ENCODE measurements at places on chromosomes 5 and 9.
A peak's percentile ranks its signal among the peaks of the same experiment; 100 is the strongest.

DNA sequence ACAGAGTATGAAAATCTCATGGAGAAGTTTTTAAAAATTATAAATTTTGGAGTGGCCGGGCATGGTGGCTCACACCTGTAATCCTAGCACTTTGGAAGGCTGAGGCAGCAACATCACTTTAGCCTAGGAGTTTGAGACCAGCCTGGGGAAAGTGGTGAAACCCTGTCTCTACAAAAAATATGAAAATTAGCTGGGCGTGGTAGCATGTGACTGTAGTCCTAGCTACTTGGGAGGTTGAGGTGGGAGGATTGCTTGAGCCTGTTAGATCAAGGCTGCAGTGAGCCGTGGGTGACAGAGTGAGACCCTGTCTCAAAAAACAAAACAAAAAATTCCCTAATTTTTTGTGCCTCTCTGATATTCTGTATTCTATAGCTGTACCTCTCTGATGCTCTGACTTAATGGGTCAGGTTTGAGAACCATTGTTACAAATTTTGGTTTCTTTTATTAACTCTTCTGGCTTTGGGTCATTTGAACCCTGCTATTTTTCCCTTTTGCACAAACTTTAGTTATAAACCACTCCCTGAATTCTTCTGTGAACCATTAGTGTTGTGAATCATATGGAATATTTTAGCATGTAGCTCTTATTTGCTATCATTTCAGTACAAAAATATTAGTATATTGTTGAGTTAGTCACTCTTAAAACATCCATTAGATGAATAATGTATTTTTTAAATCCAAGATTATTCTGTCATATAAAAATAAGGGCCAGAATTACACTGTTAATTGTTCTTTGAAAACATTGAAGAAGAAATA, 51.0 kb downstream of the FER start:
- no peak for DNase-seq

DNA sequence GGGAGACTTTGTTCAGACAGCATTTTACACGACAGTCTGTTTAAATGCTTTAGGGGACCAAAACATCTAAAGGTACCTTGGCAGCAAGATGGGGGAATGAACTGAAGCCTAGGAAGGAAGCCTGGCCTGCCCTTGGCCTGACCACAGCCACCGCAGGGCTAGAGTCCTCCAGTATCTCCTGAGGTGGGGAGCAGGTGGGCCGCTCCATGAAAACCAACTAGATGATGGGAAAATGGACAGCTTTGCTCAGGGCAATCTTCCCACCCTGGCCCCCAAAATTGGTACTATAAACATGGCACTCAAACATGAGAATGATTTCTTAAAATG, 153.3 kb downstream of the AUH start:
- DNase-seq = no peak

- no peak for DNase-seq
Measured at GRCh38 chr9:131335368-131335755, 45.8 kb downstream of the PLPP7 start.

DNA sequence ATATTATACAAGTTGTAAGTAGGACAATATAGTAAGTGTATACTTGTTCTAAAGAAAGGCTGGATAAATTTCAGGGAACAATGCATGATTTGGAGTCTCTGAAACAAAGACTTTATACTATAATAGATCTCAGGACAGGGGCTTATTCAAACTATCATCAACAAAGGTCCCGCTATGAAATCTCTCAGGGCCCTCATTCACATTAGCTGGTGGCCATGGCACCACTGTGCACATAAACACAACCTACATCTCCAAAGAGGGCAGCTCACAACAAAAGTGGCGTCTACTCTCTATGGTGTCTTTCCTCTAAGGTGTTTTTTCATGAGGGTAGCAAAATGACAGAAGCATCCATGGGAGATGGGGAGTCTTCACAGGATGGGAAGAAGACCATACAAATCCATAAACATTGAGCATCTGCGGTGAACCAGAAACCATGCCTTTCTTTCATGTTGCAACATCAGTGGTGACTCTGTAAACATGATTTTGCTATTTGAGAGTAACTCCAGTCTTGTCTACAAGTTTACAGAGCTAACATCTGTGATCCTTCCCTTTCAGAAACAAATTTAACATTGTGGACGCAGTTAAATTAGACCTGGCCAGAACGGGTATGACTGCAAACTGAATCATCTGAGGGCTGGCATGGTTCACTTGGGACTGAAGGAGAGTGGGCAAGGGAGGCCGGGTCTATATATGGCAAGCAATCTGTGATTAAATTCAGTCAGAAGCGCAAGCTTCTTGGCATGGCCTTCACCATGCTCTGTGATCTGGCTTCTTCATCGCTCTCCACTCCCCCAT, 5.5 kb downstream of the TTLL11 start:
- no peak for DNase-seq

GRCh38 chr5:180950291-180950949, 38.2 kb upstream of the BTNL3 start:
- DNase-seq = no peak

- no peak for DNase-seq
Measured at GRCh38 chr5:61809651-61810050, 477.6 kb downstream of the ZSWIM6 start.

GRCh38 chr9:32877103-32877502, 93.8 kb downstream of the TMEM215 start:
- DNase-seq = no peak

- no peak for DNase-seq
Measured at GRCh38 chr5:39624268-39624886, 199.6 kb upstream of the DAB2 start.

GRCh38 chr9:6545017-6545691, 100.4 kb downstream of the GLDC start:
- no peak for DNase-seq

DNA sequence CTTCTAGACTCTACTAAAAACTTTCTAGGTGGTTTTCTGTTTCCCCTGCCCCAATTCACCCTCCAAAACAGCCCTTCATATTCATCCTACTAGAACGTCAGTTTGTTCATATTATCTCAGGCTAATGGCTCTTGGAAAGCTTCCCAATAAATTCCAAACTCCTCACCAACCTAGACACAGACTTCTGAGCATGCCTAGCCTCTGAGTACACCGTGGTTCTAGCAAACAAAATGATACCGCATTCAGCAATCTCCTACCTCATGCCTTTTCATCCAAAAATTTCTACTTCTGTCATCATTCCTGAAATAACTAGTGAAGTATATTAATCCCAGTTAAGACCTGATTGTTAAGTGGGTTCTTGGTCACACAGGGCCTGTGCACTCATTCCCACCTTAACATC, 46.5 kb upstream of the NR5A1 start:
- DNase-seq = no peak

DNA sequence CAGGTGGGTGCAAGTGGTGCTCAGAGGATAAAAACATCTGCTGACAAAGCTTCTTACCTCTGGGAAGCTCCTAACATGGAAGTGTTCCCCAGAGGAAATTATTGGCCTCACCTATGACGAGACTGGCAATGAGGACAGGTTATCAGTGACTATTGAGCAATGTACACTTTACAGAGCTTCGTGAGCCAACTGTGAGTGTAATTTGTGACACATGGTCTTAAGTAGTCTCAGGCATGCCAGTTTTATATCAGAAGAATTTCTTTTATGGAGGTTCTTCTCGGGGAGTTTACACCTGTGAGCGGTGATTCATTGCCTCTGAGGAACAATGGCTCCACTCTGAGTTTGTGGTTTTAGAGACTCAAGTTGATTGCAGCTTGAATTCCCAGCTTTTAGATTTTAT, 11.3 kb downstream of the ANKDD1B start:
- DNase-seq = no peak

GRCh38 chr9:85114799-85115198, 445.3 kb downstream of the NTRK2 start:
- no peak for DNase-seq

- DNase-seq = no peak
Measured at GRCh38 chr5:88825584-88826315, 57.2 kb downstream of the MEF2C start.

- no peak for DNase-seq
Measured at GRCh38 chr5:86536396-86536795, 81.3 kb upstream of the COX7C start.

DNA sequence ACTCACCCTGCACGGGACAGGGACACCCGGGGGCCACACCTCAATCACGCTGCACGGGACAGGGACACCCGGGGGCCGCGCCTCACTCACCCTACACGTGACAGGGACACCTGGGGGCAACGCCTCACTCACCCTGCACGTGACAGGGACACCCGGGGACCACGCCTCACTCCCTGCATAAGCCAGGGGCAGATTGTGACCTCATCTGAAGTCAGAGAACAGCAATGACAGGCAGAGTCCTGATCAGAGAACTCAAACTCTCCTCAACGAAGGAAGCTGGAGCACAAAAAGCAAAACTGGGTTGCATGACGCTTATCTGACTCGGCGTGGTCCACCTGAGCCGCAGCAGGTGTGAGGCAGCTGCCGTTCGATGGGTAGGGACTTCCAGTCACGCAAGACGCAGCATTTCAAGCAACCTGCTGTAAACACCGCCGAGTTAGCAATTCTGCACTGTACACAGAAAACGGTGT, 3.2 kb downstream of the TERT start:
- no peak for DNase-seq

GRCh38 chr9:109653470-109653869, 126.5 kb upstream of the PALM2AKAP2 start:
- DNase-seq = no peak

DNA sequence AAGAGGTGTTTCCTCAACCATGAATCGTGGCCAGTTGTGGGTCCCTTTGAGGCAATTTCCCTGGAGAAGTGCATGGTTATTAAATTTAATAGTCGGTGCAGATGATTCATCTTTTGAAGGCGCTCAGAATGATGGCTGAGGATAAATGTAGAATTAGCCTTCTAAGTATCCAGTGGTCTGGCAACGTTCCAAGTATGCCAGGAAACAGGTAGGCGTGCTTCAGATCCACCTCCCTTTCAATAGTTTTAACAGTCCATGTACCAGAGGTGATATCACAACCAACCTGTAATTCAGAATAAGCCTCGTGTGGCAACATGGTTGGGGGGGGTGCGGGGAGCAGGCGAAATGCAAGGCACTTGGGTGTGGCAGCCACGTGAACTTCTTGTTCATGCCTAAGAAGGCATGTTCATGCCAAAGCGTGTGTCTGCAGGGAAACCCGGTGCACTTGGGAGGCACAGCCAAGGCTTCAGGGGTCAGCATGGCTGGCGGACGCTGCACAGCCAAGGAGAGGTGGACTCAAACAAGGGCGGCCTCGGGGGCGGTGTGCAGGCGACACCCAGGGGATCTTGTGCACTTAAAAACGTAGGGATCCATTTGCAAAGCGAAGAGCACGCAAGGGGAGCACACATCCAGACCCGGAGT, 5.2 kb upstream of the NKD2 start:
- DNase-seq = no peak

DNA sequence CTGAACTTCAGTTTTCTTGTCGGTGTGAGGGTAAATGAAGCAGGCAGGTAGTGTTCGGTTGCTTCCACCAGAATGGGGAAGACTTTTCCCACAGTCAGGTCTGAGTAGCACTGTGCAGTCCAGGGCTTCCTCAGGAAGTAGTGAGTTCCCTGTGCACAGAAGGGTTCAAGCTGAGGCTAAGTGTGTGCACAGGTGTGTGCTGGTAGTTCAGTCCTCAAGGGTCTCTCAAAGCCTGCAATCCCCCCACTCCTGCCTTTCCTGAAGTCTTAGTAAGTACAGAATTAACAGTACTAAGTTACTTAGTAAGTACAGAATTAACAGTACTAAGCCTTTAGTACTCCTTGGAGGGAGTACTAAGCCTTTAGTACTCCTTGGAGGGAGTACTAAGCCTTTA, 1.4 kb downstream of the DAB2IP start:
- DNase-seq = no peak

- no peak for DNase-seq
Measured at GRCh38 chr9:127567730-127568617, 44.1 kb upstream of the STXBP1 start.

DNA sequence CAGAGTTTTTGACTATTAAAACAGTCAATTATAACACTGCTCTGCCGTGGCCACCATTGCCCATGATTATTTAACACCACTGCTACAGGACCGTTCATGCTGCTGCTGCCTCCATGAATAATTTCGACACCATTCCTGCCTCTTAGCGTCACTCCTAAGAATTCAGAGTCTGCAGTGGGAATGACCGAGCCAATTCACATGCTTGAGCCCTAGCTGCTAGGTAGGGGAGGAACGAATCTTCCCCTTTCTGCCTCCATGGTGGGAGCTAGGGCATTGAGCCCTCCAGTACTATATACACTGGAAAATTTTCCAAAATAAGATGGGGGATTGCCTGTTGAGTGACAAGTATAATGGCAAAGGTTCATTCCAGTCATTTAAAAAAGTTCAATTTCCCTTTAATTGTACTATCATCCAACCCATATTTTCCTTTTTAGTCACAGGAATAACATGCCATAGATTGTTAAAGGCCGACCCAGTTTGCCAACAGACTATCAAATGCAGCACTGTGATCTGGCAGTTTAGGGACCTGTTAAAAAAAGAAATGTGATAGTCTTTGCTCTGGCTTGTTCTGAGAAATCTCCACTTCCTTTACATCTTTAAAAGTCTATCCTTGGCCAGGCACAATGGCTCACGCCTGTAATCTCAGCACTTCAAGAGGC, 13.5 kb upstream of the B4GALT1 start:
- no peak for DNase-seq

GRCh38 chr9:105053209-105053652, 125.3 kb upstream of the ABCA1 start:
- DNase-seq = no peak

GRCh38 chr9:92634712-92635605, 35.0 kb downstream of the IPPK start:
- DNase-seq = peak; percentile 63

GRCh38 chr5:2750026-2750757, 1.3 kb downstream of the IRX2 start:
- no peak for DNase-seq

DNA sequence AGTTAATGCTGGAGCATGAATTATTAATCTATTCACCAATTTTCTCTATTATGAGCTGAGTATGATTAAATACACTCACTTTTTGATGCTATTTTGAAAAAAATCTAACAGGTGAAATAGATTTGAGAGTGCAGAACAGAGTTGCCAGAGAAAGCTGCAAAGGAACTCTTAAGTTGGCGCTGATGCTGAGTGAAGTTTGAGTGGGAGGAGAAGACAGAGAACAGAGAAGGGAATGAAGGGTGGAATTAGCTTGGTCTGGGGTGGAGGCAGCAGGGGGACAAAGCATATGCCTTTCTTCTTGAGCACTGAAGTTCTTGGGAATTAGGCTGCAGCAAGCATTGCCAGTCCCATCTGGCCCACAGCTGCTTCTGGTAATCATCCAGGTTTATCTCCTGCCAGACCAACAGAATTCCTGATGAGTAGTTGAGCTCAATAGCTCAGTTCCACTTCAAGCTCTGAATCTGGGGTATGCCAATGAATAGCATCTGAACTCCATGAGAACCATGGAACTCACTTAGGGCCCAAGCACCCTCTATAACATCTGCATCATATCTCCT, 290.1 kb downstream of the HINT1 start:
- no peak for DNase-seq

DNA sequence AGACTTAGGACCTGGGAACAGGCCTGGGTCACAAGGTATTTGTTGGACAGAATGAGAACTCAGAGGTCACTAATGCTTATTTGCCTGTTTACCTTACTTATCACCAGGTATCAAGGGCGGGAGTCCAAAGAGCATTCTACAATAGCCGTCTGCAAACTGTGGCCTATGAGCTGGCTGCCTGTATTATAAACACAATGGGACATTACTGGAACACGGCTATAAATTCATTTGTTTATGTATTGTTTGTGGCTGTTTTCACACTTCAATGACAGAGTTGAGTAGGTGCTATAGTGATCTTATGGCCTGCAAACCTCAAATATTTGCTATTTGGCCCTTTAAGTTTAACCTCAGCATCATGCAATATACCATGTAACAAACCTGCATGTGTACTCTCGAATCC, 76.6 kb upstream of the ASTN2 start:
- no peak for DNase-seq

- no peak for DNase-seq
Measured at GRCh38 chr9:17216646-17217045, 81.8 kb downstream of the CNTLN start.

Measured in T-cell (primary cell).